T-helper 2 cell (primary cell): ENCODE measurements at places on chromosomes 13 and 19.
A peak's percentile ranks its signal among the peaks of the same experiment; 100 is the strongest.

GRCh38 chr13:102587916-102588315, 8.9 kb upstream of the TPP2 start:
- no peak for DNase-seq

DNA sequence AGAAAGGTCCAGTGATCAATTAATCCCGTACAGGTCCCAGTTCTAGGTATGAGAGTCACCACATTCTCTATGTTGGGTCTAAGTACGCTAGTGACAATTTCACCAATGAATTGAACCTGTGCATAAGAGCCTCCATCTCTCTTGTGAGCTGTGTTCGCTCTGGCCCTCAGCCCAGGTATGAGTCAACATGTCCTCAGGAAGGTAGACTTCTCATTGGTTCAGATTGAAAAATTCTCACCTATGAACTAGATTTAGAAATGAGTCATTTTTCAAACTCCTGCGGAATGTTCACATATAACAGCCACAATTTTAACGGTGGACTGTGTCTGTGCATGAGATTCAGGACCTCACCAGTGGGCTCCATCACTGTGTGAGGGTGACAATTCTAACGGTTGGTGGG, 12.7 kb upstream of the ZNF43 start:
- no peak for DNase-seq

- no peak for DNase-seq
Observed at GRCh38 chr19:31970027-31970461, 375.4 kb upstream of the ZNF507 start.

DNA sequence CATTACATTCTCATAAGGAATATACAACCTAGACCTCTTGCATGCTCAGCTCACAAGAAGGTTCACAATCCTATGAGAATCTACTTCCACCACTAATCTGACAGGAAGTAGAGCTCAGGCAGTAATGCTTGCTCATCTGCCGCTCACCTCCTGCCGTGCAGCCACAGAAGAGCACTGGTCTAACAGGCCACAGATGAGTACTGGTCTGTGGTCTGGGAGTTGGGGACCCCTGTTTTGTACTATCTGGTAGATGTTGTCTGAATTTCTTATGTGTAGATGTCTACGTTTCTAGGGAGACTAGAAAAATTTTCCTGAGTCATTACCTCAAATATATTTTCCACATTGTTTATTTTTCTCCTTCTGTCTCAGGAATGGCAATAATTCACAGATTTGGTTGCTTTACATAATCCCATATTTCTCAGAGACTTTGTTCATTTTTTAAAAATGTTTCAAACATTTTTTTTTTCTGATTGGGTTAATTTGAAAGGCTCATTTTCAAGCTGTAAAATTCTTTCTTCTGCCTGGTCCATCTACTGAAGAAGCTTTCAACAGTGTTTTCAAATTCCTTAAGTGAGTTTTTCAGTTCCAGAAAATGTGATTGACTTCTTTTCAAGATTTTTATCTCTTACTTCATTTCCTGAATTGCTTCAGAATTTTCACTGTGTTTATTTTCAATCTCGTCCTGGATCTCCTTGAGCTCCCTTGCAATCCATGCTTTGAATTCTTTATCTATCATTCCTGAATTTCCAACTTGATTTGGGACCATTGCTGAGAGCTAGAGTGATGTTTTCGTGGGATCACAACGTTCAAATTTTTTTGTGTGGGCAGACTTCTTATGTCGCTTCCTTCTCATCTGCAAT, 1322.2 kb downstream of the PCDH9 start:
- no peak for DNase-seq

GRCh38 chr13:45047394-45048310, 58.3 kb downstream of the GPALPP1 start:
- DNase-seq = peak; percentile 62

GRCh38 chr13:32748305-32748704, 162.1 kb downstream of the PDS5B start:
- DNase-seq = no peak

- no peak for DNase-seq
Observed at GRCh38 chr19:13959962-13960862, 7.9 kb downstream of the DCAF15 start.

GRCh38 chr13:33509642-33510229, 224.2 kb upstream of the STARD13 start:
- DNase-seq = no peak

DNA sequence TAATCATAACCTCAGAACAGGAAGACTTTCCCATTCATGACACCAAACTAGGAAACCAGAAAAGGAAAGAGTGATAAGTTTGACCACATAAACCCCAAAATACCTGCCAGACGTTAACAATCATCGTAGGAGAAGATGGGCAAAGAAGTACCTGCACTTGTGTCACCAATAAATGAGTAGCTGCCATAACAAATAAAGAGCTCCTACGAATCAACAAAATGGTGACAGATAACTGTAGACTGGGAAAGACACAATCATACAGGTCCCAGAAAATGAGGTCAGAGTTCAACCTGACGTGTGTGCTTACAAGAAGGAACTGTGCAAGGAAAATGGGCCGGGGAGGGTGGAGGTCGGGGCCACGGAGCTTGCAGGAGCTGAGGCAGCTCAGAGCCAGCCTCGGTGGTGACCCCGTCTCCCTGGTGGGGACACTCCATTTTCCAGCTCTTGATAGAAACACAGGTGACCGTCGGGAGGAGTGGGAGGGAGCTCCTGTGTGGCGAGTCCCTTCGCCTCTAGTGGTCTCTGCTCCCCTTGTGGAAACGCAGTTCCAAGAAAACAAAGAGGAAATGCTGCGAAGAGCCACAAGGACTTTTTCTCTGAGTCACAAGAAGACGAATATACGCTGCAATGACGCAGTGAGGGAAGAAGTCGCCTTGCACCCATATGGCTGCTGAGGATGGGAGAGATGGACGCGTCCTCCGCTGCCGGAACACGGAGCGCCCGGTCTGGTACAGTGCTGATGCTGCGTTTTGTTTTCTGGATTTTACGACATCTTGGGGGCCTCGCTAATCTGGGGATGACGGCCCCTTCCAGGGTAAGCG, 9.5 kb downstream of the PIP5K1C start:
- peak; percentile 15 for DNase-seq
